ENCODE measurements at places on chromosomes 5 and 9. TPM values are rescaled to one million over a fixed set of nuclear protein-coding genes. Genes with fewer than 3 reads are reported as not detected.

The CNTLN gene
- 20.5 TPM for total RNA-seq

The FGF1 gene
- 8.7 TPM for total RNA-seq

The SOX30 gene
- total RNA-seq: 0.10 TPM

The HTR4 gene
- total RNA-seq: not detected

DNA sequence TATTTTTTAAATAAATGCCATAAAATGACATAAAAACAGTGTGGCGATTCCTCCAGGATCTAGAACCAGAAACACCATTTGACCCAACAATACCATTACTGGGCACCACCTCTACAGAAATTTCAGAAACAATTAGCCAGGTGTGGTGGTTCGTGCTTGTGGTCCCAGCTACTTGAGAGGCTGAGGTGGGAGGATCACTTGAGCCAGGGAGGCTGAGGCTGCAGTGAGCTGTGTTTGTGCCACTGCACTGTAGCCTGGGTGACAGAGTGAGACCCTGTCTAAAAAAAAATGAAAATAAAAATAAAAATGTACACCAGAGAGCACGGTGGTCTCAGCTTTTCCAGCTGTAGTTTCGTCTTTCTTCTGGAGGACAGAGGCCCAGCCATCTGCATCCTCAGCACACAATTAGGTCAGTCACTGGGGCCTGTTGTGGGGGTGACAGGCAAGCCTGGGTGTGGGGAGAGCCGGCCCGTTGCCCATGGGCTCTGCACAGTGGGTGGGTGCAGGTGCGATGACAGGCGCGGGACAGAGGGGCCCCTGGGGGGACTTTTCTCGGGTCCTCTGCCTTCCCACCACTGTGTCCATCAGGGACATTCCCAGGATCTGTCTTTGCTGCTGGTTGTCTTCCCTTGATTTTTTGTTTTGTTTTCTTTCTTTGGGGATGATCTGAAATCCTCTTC, 9.8 kb downstream of the COL5A1 start:
- no peak for DNase-seq

DNA sequence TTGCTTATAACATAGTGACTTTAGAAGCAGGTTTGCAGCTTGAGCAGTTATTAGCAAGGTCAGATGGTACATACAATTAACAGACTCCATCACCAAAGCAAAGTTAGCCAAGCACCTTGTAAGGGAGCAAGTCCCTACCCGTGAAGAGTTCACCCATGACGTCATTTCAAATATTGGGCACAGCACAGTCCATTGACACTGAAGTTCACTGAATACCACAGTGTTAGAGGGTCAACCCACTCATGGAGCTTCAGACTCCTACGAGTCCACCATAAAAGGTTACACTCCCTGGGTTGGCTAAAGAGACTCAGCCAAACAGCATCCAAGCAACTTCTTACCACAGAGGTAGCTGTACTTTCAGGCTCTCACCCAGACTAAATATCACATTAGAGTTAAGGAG, 77.5 kb downstream of the GALNT10 start:
- no peak for DNase-seq

DNA sequence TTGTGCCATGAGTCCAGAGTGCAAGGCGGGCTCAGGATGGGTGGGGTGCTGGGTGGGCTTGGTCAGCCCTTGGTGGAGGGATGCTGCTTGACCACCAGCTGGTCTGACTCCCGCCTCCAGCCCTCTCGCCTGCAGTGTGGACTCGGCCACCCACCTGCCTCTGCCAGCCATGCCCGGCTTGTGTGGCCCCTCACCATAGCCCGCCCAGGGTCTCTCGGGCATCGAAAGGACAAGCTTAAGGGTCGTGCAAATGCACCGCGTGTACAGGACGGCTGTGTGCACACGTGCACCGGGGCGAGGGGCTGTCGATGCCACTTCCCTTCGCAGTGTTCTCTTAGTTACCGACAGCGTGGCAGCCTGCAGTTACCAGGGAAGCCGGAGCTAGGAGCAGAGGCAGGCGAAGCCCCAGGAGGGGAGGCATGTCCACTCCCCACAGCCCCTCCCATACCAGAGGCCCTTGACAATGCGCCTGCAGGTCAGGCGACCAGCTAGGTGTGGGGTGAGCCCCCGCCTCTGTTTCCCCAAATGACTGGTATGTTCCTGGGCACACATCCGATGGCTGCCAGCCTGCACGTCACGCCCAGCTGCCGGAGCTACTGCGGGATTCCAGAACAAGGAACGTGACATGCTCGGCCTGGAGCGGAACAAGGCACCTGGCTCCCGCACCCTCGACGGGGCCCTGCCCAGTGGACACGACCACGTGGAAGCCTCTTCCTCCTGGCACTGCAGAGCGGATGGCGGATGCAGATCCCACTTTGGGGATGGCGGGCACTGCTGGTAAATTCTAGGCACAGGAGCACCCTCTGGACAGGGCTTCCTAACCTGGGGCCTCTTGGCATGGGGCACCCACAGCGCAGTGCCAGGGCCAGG, 7.8 kb downstream of the LCN9 start:
- no peak for DNase-seq

DNA sequence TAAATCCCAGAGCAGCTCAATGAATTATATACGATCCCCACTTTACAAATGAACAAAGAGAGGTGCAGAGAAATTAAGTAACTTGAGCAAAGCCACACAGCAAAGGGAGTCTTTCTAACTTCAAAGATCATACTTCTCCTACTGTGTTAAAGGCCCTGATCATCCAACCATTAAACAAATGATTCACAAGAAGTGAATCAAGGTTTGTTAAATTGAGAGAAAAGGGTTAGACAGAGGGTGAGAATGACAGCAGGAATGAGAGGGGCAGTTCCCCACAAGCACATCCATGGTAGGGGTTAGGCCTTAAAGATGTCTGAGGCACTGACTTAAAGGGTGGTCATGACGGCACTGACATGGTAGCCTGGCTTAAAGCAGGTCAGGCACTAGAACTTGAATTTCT, 10.7 kb downstream of the IDNK start:
- no peak for DNase-seq

- DNase-seq: peak; percentile 89
Measured at GRCh38 chr9:112348257-112349007, 15.0 kb upstream of the PTBP3 start.

DNA sequence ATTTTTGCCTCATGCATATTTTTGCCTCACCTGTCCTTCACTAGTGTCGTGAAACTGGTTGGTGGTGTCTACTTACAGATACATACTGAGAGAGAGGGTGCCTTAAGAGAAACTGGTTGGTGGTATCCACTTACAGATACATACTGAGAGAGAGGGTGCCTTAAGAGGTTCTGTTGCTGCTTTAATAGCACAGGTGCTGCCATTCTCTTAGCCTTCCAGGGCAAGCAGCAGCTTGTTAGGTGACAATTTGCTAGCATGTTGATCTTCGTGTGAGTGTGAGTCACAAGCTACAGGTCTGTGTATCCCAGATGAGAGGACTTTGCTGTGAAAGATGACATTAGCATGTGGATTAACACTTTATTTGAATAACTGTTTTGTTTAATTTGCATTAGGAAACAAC, 1.4 kb downstream of the PTTG1 start:
- peak; percentile 31 for DNase-seq

GRCh38 chr5:160434022-160434531, 12.4 kb downstream of the PTTG1 start:
- peak; percentile 73 for DNase-seq

DNA sequence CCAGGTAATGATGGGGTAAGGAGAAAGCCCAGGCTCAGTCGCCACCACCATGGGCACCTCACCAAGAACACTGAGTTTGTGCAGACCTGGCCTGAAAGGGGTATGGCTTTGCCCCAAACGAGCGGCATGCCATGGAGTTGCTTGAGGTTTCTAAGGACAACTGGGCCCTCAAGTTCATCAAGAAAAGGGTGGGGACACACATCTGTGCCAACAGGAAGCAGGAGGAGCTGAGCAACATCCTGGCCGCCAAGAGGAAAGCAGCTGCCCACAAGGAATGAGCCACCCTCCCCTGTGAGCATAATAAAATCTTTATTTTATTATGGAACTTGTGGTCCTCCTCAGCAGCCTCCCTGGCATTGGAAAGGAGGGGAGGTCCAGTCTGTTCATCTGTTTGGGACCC, 23.8 kb downstream of the CD14 start:
- no peak for DNase-seq

GRCh38 chr5:117077142-117077541, 502.5 kb upstream of the SEMA6A start:
- DNase-seq: no peak

- no peak for DNase-seq
Measured at GRCh38 chr5:160970605-160971191, 118.7 kb upstream of the ATP10B start.

- peak; percentile 11 for DNase-seq
Measured at GRCh38 chr9:96874947-96875460, 20.7 kb upstream of the ZNF782 start.

Measured in tongue (tissue), 3 donors.